Sigmoid colon (tissue), 7 donors: ENCODE measurements at places on chromosomes 5 and 9. TPM values are rescaled to one million over a fixed set of nuclear protein-coding genes. Genes with fewer than 3 reads are reported as not detected.
A peak's percentile ranks its signal among the peaks of the same experiment; 100 is the strongest.

- no peaks in the 10 kb centered on the region for H3K36me3 ChIP-seq
- no peak for DNase-seq
- no peak overlapping the region for H3K27ac ChIP-seq
- H3K27me3 ChIP-seq: no peaks in the 10 kb centered on the region
- H3K4me1 ChIP-seq: peaks cover 28% of the 10 kb centered on the region
- H3K4me3 ChIP-seq: no peak overlapping the region
Observed at GRCh38 chr5:68446487-68446894, 230.9 kb downstream of the PIK3R1 start.

- H3K4me3 ChIP-seq: no peak overlapping the region
- H3K4me1 ChIP-seq: peaks cover 27% of the 10 kb centered on the region
- no peak for DNase-seq
- H3K27ac ChIP-seq: peak overlapping the region; percentile 79
Observed at GRCh38 chr9:618478-618877, 223.0 kb upstream of the DMRT1 start.

TNC gene
- polyA plus RNA-seq: 37.8 TPM

C5orf58 gene
- polyA plus RNA-seq: not detected

TICAM2 gene
- polyA plus RNA-seq: not detected
